Inflammatory macrophage treated with lipopolysaccharide for 4 hours (primary cell): ENCODE measurements at places on chromosomes 1 and 21.

DNA sequence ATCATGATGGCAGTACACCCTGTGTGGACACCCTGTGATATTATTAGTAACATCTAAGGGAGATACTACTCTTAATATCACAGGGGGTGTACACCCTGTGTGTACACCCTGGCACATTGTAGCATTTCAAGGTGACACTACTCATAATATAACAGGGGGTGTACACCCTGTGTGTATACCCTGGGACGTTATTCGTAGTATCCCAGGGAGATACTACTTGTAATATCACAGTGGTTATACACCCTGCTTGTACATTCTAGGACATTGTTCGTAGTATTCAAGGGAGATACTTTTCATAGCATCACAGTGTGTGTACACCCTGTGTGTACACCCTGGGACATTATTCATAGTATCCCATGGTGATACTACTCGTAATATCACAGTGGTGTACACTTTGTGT is 67.4 kb upstream of the CNIH3 start:
- DNase-seq: no peak

DNA sequence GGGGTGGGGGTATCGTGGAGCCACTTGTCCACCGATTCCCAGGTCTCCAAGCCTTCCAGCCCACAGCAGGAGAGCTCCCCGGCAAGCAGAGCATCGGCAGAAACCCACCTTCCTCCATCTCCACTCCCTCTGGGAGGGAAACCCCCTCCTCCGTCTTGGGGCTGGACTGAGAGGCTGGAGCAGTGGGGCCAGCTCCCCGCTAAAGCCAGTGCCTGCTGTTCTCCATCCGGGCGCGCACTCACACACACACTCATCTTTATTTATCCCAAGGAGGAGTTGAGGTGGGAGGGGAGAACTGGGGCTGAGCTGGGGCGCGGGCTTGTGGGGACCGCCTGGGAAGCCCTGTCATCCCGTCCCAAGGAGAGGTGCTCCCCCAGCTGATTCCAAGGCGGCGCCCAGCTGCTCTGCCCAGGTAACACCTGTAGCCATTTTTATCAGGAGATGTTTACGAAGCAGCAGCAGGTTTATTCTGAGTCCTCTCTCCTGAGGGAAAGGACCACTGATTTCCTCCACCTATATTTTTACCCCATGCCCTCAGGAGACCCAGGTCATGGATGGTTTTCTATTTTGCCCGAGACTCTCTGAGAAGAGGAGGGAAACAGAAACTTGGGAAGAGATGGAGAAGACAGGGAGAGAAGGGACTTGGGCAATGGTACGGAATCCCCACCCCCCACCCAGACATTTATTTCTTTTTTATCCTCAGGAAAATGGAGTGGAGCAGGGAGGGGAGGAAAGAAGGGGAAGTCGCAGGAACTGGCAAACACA is 2.1 kb downstream of the KCNN3 start:
- DNase-seq: no peak

GRCh38 chr1:58884706-58885661 is 101.1 kb upstream of the JUN start:
- DNase-seq: peak; percentile 50

DNA sequence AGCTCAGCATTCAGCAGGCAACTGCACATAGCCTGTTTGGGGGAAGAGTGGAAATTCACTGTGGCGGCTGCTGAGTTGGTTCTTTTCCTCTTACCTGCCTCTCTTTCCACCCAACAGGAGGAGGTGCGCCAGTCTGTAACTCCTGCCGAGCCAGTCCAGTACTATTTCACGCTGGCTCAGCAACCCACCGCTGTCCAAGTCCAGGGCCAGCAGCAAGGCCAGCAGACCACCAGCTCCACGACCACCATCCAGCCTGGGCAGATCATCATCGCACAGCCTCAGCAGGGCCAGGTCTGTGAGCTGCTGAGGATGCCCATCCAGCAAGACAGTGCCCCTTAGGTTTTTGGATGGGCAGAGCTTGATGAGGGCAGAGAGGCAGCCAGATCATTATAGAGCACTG is 25.6 kb upstream of the KCNQ4 start:
- no peak for DNase-seq

DNA sequence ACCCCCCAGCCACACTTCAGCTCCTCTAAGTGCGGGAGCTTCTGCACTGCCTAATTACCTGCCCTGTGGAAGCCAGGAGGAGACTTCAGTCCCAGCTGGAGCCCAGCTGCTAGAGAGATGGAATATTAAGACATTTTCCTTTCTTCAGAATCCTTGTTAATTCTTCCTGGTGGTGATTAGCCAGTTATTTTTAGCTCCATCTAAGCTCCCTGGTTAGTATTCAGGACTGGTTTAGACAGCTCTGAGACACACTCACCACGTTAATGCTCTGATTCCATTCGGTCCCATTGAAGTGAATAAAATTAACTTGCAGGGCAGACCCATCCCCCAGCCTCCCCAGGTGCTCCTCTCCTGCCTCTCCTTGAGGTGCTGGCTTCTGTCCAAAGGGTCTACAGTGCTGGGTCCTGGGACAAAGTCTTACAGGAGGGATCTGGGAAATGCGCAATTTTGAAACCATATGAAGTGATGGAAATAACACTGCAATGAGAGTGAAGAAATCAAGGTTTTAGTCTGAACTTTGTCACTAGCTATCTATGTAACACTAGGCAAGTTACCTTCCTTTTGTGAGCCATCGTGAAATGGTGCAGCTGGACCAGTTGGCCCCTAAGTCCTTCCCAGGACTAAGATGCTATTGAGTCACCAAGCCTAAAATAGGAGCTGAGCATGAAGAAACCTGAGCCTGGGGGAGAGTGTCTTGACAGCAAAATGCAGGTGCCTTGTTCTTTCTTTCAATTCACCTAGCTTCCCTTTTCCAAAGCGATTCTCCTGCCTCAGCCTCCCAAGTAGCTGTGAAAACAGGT is 117.4 kb upstream of the ATP1A1 start:
- no peak for DNase-seq

GRCh38 chr1:231232870-231233734 is 7.9 kb upstream of the GNPAT start:
- DNase-seq: no peak
